ENCODE measurements at places on chromosomes 12 and 14.

DNA sequence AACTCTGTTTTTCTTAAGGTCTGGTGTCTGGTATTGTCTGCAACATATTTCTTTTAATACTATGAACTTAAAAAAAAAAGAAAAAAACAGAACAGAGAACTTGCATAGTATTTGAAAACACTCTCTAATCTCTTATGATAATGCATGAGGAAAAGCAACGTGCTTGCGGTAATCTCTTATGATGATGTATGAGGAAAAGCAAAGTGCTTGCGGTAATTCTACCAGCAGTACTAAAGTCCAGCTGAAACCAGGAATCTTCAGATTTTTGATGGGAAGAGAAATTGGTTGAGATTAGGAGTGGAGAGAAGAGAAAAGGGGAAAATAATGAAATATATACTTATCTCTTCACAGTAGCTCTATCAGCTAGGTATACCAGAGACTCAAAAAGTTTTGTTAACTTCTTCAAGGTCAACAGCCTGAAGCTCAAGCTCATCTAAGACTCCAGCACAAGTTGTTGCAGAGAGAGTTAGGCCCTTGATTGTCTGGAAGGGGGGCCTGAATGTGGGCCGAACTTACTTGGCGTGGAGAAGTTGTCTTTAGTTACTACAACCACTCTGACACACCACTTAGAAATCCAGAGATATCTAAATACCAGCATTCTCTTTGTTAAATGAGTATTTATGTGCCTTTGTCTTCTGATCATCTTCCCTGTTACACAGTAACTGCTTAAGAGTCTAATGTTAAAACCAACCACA is 240.4 kb downstream of the PRKD1 start:
- no peak for DNase-seq

GRCh38 chr12:53756300-53757100 is 4.7 kb upstream of the CISTR start:
- no peak for DNase-seq

- no peak for DNase-seq
Measured at GRCh38 chr12:22860926-22861325, 236.0 kb downstream of the ETNK1 start.

DNA sequence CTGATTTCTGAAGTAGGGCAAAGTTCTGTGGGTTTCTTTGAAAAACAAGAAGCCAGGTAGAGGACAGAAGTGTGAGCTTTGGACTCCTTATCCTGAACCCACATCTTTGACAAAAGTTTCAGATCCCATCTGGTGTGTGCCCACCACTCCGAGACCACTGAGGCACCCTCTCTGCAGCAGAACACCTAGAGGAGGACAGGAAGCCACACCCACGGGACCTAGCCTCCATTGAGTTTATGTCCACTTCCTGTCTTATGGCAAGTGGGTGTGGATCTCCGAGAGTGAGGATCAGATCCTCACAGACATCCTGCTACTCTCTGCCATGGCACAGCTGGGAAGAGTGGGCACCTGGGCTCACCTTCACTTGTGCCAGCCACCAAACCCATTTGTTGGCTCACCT is 16.8 kb upstream of the OR6S1 start:
- no peak for DNase-seq

- peak; percentile 95 for DNase-seq
Measured at GRCh38 chr14:60760644-60761364, 26.2 kb downstream of the MNAT1 start.

DNA sequence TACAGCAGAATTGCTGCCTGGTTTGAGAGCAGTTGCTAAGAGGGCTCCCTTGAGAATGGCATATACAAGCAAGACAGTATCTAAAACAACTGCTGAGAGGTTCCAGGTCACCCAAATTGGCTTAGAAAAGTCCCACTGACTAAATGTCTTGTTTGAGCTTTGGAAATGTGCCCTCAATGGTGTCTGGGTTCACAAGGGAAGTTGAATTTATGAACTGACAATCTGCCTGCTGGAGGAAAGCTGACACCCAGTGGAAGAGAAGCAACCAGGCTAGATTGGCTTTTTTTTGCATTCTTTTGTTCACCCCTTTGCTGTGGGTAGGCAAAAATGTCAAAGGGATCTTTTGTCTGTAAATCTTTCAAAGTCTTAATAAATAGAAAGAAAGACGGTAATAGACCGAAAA is 44.6 kb upstream of the NPFF start:
- DNase-seq = no peak

- no peak for DNase-seq
Measured at GRCh38 chr12:12996209-12996608, 3.9 kb downstream of the HEBP1 start.

DNA sequence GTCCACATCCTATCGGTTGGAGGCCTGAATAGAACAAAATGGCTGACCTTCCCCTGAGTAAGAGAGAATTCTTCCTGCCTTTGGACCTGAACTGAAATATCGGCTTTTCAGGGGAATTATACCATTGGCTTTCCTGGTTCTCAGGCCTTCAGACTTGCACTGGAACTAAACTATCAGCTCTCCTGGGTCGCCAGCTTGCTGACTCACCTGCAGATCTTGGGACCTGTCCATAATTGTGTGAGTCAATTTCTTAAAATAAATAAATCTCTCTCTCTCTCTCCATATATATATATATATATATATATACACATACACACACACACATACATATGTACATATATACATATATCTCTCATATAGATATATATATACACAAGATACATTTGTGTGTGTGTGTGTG is 41.6 kb downstream of the KCNK10 start:
- no peak for DNase-seq

DNA sequence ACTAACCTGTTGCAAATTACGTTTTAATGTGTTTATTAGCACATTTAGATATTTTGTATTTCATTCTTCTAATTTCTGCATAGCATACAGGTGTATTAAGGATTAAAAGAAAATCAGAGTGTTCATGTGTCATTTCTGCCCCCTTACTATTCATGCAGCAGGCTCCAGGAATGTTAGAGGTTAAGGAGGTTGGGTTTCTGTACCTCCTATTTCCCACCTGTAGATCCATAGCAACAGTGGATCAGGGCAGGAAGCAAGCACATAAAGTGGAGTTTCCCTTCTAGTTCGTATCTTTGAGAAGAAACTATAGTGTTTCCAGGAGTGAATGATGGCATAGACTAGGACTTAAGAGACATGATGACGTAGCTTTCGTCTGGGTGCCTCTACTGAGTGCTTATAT is 18.9 kb downstream of the JKAMP start:
- DNase-seq = no peak

GRCh38 chr14:54659365-54659764 is 92.4 kb downstream of the SAMD4A start:
- DNase-seq = no peak

DNA sequence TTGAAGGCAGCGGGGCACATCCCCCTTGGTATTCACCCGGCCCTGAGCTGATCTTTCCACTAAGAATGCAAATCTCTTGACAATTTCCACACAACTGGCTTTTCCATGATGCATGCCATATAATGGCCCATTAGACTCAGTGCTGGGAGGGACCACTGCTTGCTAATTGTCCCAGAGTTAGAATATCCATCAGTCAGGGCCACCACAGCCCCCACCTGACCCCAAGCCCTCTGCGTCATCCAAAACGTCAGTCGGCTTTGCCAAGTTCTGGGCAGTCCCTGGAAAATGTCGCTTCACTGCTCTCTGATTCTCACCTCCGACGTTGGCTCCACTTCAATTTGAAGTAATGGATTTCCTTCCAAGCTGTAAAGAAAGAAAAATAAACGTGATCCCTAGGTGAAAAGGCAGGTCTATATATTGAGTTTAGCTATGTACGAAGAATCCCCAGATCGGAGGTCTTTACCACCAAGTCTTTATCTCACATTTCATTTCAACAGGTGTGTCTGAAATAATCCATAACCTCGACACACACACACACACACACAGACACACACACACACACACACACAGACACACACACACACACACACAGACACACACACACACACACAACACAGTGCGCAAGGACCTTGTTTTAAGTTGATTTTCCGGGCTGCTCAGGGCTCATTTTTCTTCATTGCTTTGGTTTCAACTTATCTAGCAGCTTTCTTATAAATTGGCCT is 165.5 kb upstream of the NOS1 start:
- no peak for DNase-seq

DNA sequence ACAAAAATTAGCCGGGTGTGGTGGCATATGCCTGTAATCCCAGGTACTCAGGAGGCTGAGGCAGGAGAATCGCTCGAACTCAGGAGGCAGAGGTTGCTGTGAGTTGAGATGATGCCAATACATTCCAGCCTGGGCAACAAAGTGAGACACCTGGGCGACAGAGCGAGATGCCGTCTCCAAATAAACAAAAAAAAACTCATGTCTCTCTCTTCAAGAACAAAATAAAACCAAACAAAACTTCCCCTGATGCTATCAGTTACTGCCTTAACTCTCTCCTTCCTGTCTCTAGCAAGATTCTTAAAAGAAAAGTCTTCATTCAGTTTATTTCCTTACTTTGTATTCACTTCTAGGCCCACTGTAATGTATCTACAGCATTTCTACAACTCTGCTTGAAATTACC is 20.8 kb downstream of the KLHL28 start:
- no peak for DNase-seq

DNA sequence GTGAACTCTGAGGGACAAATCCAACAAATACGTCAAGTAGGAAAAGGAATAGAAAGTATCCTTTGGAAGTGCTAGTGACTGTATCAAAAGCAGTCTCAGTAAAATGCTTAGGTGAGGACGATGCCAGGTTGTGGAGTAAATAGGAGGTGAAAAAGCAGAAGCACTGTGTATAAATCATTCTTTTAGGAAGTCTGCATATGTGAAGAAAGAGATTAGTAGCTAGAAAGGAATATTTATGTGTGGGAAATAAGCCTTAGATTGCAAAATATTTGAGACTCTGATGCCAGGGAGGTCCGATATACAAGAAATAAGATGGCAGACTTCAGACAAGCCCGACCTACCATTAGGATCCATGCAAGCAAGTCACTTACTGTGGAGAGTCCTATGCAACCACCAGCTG is 7.9 kb downstream of the CEP128 start:
- DNase-seq = no peak

GRCh38 chr12:51025338-51025835 is 797 bp downstream of the SLC11A2 start:
- DNase-seq = peak; percentile 54

- no peak for DNase-seq
Measured at GRCh38 chr14:86462193-86462753, 932.3 kb downstream of the FLRT2 start.

DNA sequence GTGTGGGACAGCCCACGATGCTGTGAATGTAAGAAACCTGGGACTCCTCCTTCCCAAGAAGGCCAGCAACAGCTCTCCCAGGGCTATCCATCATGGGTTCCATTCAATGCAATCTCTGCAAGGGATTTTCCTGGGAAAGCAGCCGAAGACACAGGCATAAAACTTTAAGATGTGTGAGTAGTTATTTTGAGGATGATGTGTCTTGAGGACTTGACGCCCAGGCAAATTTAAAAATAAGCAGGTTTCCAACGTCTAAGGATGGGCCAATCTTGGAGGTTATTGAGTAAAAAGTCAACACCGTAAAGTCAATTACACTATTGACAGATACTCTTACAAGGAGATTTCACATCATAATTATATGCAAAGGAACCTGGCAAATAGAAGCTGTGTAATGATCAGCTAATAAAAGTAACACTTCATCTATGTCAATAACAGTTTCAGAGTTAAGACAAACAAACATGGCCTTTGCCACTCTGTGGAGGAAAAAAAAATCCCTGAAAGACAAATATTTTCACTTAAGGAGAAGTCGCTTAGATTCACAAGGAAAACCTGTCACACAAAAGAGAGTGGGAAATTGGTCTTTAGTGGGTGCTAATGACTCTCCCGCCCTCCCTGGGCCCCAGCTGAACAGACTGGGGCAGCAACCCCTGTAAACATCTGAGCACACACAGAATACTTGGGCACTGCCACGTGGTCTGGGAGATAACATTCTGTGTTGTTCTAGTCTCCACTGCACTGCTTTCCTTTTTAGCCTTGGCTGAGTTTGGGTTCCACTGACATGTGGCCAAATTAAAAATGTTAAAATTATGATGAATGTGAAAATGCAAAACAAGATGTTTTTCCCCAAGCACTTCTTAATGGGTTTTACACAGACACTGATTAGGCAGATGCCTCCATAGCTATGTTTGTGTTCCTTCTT is 240.9 kb downstream of the FOXN3 start:
- no peak for DNase-seq

DNA sequence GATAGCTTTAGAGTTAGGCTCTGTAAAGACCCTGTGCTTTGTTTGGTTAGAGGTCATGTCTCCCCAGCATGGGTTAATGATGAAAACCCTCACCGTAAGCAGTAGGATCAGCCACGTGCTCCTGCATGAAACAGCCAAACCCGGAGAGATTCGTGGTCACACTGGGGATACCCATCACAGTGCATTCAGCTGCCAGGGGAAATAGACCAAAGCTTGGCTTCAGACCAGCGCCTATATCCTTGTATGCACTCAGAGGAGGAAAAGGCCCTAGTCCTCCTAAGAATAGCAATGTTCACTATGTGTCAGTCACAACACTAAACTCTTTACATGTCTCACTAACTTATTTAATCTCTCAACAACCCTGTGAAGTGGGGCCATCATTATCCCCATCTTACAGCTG is 16.3 kb downstream of the SPX start:
- no peak for DNase-seq

GRCh38 chr12:94458877-94459727 is 565 bp downstream of the CEP83 start:
- DNase-seq = no peak

GRCh38 chr14:55107766-55108554 is 21.1 kb upstream of the LGALS3 start:
- no peak for DNase-seq

GRCh38 chr14:26463136-26463535 is 134.7 kb downstream of the NOVA1 start:
- no peak for DNase-seq

DNA sequence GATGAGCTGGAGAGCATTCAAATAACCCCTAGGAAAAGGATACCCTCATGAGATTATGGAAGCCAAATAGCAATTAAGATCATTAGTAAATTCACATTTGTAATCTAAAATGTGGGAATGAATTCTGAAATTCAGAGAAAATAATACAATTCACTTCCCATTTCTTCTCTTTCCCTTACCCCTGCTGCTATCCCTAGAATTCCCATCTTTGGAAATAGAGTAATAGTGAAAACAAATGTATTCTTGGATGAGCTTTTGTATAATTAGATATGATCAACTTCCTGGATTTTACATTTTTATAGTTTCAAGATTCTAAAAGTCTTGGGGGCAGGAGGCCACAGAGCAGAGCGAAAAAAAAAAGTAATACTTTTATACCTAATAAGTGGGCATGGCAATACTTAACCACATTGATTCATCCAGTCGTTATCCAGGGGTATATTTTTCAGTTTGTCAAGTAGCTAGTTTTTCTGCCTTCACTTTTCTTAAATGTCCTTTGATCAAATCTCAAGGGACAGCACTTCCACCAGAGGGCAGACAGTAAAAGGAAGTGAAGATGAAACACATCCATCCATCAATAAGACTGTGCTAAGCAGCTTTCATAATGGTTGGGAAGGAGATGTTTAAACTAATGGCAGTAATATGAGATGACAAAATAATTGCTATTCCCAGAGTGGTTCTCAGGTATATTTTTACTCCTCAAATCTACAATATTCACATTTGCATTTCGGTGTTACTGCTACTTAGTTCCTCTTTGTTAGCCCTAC is 401.3 kb downstream of the DIO2 start:
- no peak for DNase-seq

Measured in NCI-H2029 treated with DMSO at 0.1 percent for 48 hours (cell line).